Stimulated activated CD8-positive, alpha-beta memory T cell treated with anti-CD3 and anti-CD28 coated beads, Interleukin-4, amount 100 ng/mL, for 1 hour (primary cell): ENCODE measurements at places on chromosomes 12 and 14.

GRCh38 chr12:115341442-115341841, 657.5 kb upstream of the TBX3 start:
- DNase-seq = no peak

- DNase-seq = no peak
Measured at GRCh38 chr14:104091927-104092771, 6.6 kb downstream of the ASPG start.

GRCh38 chr12:88644946-88645702, 64.9 kb upstream of the KITLG start:
- no peak for DNase-seq

DNA sequence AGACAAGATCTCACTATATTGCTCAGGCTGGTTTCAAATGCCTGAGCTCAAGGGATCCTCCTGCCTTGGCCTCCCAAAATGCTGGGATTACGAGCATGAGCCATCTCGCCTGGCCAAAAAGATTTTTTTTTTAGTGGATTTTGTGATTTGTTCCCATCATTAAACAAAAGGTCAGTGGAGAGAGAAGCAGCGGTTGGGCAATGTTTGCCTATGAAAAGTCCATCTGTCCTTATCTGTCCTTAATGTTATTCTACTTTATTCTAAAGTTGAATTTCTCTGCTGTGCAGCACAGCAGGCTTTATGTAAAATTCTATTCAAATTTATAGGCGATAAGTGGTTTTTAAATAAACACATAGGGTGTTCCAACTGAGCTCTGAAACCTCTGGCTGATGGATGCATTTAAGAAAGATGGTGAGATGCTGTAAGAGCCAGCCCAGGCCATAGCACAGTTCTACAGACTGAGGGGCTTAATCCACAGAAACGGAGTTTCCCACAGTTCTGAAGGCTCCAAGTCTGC, 18.8 kb downstream of the HCAR2 start:
- DNase-seq = no peak

GRCh38 chr12:26628234-26628633, 204.8 kb downstream of the ITPR2 start:
- DNase-seq = no peak

- no peak for DNase-seq
Measured at GRCh38 chr14:98182393-98183055, 1089.5 kb downstream of the BCL11B start.

GRCh38 chr12:53115112-53115890, 12.0 kb downstream of the SOAT2 start:
- no peak for DNase-seq

DNA sequence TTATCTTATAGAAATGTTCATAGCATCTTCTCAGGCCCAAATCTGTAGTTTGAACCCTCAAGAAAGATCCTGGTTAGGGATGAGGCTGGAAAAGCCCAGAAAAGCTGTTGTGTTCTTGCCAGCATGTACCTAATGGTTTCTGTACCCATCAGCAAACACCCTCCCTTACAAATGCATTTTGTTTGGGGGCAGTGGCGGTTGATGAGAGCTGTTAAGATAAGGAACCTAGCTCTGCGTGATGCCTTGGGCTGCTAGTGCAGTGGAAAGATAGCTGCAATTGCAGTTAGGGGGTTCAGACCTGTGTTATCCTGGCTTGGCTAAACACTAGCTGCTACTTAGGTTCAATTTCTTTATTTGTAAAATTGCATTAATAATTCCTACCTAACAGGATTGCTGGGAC, 3.6 kb downstream of the TPH2 start:
- DNase-seq = no peak

- DNase-seq = no peak
Measured at GRCh38 chr14:68730348-68730747, 62.5 kb downstream of the ZFP36L1 start.

DNA sequence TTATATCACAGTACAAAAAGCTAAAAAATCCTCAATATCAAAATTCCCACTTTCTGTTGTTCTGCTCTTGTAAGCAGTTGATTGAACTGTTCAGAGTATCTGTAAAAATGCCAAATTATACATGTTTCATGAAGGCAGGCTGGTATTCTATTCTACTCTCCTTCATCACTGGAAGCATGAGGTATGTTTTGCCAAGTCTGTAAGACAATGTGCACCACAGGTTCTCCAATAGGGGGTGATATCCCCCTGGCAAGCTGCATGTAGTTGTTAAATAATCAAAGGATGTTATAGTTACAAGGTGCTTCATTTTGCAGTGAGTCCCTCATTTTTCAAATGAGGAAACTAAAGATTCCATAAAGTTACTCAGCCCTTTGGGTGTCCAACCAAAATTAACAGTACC, 15.1 kb upstream of the NEK9 start:
- DNase-seq = no peak

GRCh38 chr14:81478446-81478845, 55.2 kb downstream of the SEL1L start:
- DNase-seq = no peak

- no peak for DNase-seq
Measured at GRCh38 chr12:2358986-2359658, 306.3 kb downstream of the CACNA1C start.

DNA sequence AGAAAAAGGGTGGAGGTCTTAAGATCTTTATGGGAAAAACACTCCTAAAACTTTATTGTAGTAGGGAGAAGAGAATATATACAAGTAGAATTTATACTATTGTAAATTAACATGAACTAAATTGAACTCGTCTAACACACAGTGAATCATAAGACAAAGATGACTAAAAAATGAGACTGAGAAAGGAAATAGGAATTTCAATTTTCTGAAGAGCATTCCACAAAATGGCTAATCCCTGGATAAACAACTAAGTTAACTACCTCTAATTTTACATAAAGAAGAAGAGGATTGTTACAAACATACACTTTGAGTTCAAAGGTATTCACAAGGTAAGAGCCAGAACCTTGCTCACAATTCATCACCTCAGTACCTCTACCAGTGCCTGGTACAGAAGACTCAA, 2.0 kb downstream of the MAP4K5 start:
- DNase-seq = no peak

GRCh38 chr12:31519511-31519910, 71.4 kb downstream of the DENND5B start:
- no peak for DNase-seq

DNA sequence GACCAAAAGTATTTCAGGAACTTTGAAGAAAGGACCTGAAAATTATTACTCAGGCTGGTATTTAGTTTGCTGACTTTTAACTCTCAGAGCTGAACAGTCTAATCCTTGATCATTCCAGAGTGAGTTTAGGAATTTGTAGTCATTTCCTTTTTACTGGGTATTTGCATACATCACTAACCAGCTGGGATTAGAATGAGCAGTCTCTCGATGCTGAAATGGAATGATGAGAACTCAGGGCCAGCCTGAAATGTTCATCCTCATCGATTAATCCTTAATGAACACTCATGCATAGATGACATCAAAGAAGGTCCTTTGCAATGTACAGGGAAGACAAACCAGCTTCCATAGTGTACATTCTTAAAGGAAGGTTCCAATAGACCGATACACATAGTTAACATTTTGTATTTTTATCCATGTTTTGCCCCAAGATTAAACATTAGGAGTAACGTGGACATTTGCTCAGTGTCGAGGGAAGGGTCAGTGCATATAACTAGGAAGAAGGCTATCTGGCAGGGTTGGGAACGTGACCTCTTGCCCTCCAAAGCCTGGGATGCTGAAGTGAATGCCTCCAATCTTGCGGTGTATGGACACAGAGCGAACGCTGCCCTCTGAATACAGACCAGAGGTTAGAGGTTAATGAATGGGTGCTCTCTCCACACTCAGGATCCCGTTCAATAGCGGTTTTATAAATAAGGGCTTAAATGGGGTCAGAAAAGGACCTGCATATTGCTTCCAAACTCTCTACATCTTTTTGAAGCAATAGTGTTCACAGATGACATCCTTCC, 14.5 kb downstream of the FBXL14 start:
- DNase-seq = no peak

- no peak for DNase-seq
Measured at GRCh38 chr14:55514819-55515490, 65.1 kb upstream of the KTN1 start.

DNA sequence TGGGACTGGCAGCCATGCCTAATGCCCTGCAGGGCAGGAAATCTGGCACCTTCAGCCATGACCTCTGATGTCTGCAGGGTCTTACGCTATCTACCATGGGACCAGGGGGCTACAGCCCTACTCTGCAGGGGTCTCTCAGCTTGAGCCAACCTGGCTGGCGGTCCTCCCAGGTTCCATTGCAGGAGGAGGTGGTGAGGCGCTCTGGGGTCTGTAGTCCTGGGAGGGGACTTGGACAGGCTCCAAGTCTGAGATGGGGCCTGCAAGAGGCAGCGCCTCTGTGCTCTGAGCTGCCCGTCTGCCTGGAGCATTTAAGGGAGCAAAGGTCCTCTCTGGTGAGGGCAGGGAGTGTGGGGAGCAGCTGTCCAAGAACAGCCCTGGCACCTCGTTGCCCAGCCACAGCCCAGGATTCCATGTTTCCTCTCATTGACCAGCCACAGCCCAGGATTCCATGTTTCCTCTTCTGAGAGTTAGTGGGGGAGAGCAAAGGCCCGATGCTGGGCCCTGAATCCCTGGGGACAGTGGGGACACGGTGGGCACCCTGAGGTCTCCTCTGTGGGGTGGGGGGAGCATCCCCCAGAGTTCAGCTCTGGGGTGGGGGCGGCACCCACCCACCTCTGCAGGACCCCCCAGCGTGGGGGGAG, 655 bp downstream of the PLD4 start:
- no peak for DNase-seq

DNA sequence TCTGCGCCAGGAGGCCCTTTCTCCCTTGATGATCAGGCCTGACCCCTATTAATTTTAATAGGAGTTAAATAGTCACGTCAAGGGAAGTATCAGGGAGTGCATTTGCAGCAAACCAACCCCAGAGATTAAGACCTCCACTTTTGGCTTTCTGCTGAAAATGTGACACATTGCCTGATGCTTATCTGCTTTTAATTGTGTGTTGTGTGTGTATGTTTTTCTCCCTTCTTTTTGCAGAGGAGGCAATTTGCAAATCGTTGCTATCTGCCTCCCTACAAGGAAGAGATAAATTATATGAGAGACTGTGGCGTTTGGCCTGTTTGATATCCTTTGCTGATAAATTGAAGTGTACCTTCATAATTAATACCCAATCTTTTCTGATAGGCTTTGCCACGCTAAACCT, 822.9 kb downstream of the VRK1 start:
- no peak for DNase-seq

GRCh38 chr14:76268700-76269099, 107.2 kb upstream of the ESRRB start:
- DNase-seq = no peak

DNA sequence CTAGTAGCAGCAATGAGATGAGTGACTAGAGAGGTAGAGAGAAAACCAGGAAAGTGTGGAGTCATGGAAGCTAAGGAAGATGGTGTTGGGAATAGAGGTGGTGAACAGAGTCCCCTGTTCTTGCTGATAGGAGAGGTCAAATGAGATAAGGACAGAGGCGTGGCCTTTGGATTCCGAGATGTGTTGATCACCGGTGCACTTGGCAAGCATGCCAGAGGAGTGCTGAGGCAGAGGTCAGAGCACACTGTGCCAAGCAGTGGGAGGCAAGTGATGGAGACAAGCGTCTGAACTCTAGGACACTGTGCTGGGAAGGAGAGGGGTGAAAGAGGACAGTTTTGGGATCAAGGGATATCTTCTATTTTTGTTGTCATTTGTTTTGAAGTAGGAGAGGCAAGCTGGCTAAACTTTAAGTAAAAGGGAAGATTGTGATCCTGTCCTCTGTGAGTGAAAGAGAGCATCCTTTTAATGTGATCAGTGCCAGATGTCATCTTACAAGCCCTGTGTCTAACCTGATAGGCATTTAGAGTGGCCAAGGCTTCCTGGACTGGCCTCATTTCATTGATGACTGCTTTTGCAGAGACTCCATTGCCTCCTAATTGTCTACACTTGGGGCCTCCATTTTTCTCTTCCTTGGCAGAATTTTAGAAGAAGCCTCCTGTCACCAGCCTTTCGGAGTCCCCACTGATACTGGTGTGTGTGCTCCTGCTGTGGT, 336.4 kb downstream of the CACNA1C start:
- no peak for DNase-seq

DNA sequence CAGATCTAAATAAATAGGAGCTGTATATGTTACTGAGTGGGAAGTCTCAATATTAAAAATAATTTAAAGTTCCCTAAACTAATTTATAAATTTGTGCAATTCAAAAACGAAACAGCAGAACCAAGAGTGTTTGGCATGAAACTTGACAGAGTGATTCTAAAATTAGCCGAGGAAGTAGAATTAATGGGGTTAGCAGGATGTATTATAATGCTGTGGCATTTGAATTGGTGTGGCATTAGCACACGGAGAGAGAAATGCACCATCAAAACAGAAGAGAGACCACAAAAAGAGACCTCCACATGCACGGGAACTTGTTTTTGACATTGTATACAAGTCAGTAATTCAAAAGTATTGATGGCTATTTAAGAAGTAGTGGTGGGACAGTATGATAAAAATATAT, 366.0 kb upstream of the RGS6 start:
- no peak for DNase-seq

DNA sequence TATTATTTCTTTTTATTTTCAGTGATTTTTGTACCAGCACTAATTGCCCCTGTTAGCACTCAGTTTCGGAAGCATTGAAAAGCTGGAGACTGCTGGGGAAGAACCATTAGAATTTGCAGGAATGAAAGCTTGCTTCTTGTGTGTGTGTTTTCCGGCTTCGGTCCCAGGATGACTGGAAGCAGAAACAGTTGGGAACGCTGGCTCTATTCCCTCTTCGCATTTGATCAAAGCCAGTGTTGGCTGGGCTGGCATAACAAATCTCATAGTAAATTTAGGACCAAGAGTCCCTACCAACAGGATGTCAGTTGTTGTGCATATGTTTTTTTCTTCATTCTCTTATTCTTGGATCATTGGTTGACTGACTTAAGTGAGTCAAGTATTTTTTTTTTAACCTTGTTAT, 53.6 kb upstream of the TRAF3 start:
- DNase-seq = no peak

- DNase-seq = no peak
Measured at GRCh38 chr12:23350808-23351207, 598.7 kb downstream of the SOX5 start.

GRCh38 chr12:53208877-53209463, 1.9 kb upstream of the ITGB7 start:
- DNase-seq = no peak

- no peak for DNase-seq
Measured at GRCh38 chr14:32397861-32398640, 69.0 kb downstream of the AKAP6 start.

DNA sequence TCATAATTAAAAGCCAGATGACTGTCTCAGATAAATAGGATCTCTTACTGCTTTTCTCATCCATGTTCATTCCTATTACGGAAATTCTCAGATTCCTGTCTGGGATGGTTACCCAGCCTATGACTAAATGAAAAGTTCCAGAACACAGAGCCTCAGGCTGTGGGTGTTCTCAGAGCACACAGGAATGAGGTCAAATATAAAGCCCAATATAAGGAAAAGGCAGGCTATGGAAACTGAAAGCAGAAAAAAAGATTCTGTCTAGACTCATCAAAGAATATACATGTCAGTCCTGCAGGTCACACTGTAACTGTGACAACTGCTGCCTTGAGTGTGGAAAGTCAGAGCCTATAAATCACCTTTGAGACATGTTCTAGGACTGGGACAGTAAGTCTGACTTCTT, 64.3 kb downstream of the DCAF5 start:
- DNase-seq = no peak
